NCI-H187 treated with DMSO at 0.1 percent for 48 hours (cell line): ENCODE measurements at places on chromosomes 6 and 20.

- DNase-seq: no peak
Observed at GRCh38 chr6:17987447-17987696, at the start of gene KIF13A. KIF13A (minus strand) TSS chr6:17987635; CDS start chr6:17987463, 172 bp downstream.

- DNase-seq: peak; percentile 11
Observed at GRCh38 chr6:14664112-14664601, 546.6 kb downstream of the CD83 start.

DNA sequence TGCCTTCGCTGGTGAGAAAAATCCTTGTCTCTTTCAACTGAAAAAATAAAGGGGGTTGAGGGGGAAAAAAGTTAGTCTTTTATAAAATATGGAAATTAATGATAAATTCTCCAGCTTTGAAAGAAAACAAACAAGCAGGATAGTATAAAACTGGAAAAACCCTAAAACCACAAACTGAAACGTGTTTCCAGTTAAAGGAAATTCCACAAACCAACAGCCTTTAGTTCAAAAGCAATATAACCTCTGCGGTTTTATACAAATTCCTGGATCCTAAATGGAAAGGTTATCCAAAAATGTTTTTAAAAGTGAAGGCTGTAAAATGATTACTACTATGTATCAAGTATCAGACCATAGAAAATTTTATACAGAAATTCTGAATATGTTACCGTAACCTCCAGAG lies 55.6 kb downstream of the BMP5 start:
- no peak for DNase-seq

DNA sequence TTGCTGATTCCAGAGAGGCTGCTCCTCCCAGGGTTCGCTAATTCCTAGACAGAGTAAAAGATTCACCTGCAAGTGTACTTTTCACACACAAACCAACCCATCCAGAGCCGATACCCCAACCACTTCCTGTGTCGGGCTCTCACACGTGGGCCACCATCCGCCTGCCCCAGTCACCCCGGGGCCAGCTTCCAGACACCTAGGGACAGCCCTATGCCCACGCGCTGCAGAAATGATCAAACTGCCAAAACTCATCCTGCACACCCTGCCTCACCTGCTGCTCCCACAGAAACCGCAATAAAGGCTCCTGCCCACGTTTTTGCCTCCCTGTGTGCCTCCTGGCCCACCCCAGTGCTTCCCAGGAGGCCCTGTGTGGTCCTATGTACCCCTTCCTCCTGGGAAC lies 59.5 kb downstream of the PSMG4 start:
- no peak for DNase-seq

DNA sequence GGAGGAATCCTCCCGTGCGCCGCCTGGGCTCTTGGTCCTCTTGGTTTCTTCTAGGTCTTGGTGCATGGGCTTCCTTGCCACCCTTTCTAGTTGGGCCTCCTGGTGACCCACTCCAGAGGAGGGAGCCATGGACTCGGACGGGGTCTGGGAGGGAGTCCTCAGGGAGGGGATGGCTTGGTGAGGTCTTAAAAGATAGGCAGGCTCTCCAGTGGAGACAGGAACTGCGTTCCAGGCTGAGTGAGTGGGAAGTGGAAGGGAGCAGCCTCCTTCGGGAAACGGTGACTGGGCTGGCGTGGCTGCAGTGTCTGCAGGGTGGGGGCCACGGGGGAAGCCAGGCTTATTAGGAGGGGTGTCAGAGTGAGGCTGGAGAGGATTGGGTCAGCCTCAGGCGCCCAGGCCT lies 152.8 kb downstream of the GRM4 start:
- no peak for DNase-seq

DNA sequence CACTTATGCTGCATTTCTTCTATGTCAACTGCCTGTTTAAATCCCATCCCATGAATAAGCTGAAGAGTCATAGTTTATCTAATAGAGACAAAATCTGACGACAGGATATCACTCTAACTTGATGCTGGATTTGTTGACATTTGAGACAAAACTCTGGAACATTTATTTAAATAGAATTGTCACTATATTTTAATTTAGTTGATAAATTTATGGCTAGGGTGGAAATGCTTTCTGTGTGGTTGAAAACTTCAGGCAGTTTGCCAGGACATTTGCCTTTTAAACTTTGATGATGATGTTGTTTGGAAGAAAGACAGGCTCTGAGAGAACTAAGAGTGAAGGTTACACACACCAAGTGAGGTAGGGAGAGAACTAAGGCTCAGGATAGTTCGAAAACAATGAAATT lies 68.1 kb downstream of the GJA1 start:
- no peak for DNase-seq

DNA sequence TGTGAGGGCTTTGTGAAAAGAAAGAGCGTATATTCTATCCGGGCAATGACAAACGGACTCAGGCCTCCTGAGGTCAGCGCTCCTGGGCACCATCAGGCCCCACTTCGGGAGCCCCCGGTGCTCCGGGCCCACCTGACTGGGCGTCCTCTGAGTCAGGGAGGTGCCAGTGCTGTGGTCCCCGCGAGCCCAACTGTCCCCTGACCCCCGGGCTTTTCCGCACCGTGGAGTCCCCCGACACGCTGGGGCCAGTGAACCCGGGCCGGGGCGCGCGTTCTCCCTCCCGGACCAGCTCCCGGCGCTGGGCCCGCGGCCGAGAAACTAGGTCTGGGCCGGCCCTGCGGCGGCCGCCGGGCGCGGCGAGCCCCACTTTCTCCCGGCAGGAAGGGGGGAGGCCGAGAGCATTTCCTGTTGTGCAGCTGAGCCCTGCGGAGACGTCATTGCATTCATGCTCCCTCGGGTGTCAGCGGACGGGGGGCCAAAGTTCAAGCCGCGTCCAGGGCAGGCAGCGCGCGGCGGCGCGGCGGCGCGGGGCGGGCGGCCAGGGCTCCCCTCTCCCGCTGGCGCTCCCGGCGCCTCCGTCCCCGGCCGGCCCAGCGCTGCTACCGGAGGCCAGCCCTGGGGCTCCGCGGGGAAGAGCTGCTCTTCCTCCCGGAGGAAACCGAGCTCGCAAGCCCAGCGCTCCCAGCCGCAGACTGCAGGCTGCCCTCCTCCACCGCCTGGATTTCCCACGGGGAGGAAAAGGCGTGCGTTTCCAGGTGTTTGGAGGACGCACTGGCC lies 18.3 kb downstream of the HIVEP2 start:
- DNase-seq: no peak

GRCh38 chr6:159100395-159101182 lies 55.8 kb upstream of the TAGAP start:
- DNase-seq: no peak

- no peak for DNase-seq
Observed at GRCh38 chr6:122482750-122483080, 11.1 kb upstream of the SERINC1 start.

- no peak for DNase-seq
Observed at GRCh38 chr20:46575937-46576461, 25.5 kb upstream of the OCSTAMP start.

DNA sequence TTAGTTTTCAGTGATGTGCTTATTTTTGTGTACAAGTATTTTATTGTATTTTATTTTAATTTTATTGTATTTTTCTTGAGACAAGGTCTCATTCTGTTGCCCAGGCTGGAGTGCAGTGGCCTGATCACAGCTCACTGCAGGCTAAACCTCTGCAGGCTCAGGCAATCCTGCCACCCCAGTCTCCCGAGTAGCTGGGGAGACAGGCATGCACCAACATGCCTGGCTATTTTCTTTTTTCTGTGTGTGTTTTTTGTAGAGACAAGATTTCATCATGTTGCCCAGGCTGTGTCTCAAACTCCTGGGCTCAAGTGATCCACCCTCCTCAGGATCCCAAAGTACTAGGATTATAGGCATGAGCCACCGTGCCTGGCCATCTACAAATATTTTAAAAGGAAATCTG lies 146.3 kb downstream of the MANEA start:
- no peak for DNase-seq

DNA sequence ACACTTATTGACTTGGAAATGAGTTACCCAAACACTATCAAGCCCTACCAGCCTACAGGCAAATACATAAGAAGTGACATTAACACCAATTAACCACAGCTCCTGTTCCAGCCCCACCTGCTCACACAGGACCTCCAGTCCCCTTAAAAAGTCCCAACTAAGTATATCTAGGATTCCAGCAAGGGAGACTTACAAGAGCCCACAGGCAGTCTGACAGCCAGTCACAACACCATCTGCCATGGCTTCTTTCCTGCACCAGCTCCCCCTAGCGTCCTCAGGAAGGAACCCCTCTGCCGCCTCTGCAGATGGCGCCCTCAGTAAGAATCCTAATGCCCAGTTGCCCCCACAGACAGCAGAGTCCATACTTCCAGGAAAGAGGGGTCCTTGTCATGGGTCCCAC lies 122.1 kb downstream of the HIVEP2 start:
- DNase-seq: no peak

DNA sequence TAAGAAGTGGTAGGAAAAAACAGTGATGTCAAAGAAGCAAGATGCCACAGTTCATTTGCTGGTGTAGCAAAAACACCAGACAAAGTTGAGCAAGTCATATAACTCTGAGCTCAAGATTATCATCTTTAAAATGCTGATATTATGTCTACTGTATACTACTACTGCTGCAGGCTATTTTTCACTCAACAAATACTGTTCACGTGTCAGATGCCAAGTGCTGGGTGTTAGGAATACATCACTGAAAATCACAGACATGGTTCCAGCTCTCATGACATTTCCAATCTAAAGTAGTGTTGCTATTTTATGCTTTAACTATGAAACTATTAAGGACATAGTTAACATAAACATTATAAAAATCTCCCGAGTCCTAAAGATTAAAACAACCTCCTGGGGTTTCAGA lies 163.0 kb downstream of the NKAIN2 start:
- DNase-seq: no peak

DNA sequence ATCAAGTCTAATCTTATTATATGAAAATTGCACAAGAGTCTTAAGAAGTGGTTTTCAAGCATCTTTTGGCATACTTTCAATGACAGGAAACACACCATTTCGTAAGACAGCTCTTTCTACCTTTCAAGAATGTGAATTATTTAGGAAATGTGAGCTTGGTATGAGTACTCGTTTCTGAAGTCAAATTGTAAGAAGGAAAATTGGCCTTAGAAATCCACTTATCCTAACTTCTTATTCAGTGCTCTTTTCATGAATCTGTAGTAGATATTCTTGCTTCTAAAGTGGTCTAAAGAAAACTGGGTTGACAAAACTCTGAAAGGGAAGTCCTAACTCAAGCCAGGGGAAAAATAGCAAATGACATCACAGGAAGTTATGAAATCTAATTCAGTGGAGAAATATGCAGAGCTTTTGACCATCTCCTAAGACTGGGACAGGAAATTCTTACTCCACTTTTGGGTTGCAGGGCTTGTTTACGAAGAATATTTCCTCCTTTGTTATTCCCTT lies 38.5 kb upstream of the OGFRL1 start:
- DNase-seq: no peak

DNA sequence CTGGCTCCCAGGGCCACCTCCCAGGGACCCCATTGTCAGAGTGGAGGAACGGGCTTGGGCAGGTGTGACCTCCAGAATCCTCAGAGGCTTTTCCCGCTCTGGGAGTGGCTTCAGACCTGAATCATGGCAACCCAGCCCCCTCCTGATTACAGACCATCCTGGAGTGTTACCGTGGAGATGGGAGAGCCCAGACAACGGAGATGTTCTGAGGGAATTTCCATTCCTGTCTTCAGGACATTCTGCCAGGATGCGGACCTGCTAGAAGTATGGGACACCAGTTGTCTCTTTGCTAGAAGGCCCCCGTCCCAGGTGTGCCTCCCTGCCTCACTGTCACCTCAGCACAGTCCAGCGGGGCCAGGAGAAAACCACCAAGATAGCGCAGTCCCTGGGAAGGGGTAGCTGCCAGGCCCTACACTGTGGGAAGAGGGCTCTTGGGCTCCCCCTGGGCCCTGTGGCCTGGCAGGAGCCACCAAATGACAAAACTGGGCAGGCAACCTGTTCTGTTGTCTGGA lies 109.9 kb downstream of the PSMB1 start:
- DNase-seq: no peak

DNA sequence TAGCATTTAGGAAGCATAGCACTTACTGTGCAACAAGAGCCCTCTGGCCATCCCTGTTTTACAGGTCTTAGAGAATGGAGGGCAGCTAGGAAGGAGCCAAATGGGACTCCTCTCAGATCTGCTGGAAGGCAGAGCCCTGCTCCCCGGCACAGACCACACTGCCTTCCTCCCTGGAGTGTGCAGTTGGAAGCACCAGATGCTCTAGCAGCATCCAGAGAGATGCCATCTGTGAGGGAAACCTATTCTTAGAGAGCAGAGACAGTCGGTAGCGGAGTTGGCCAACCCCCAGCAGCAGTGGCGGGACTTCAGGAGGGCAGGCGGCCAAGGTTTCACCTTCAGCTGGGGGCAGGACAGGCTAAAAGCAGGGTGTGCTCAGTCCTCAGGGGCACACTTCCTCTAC lies 16.7 kb upstream of the E2F1 start:
- no peak for DNase-seq

- DNase-seq: no peak
Observed at GRCh38 chr20:42361402-42361970, 743.3 kb upstream of the CHD6 start.

DNA sequence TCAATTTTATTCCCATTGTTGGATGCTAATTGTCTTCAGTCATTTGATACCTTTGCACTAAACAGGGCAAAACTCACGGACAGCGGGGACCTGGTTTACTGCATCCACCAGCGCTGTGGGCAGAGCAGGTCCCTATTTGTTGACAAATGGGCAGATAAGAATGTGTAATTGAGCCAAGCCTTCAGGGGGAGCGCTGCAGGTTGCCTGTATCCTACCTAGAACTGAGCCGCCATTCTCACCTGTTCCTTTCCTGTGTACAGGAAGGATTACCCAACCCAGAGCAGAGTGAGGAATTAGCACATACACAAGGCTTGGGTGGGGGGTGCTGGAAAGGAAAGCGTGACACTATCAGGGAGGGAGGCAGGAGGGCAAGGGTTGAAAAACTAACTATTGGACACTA lies 89.1 kb upstream of the FOXA2 start:
- no peak for DNase-seq

- no peak for DNase-seq
Observed at GRCh38 chr6:115706324-115706723, 354.4 kb downstream of the FRK start.

GRCh38 chr6:105034470-105034869 lies 77.6 kb downstream of the LIN28B start:
- DNase-seq: no peak

- DNase-seq: no peak
Observed at GRCh38 chr6:24568683-24569082, 73.9 kb downstream of the ALDH5A1 start.

GRCh38 chr6:154689493-154690255 lies 43.5 kb upstream of the SCAF8 start:
- DNase-seq: no peak

- DNase-seq: no peak
Observed at GRCh38 chr20:14632906-14633305, 295.5 kb upstream of the FLRT3 start.

GRCh38 chr20:8532169-8532568 lies 400.1 kb downstream of the PLCB1 start:
- no peak for DNase-seq

GRCh38 chr20:6388671-6389197 lies 265.9 kb upstream of the FERMT1 start:
- DNase-seq: no peak

- no peak for DNase-seq
Observed at GRCh38 chr6:16741112-16742016, 19.9 kb downstream of the ATXN1 start.
